BJ (cell line): ENCODE measurements at places on chromosomes 4 and X. TPM values are rescaled to one million over a fixed set of nuclear protein-coding genes. Genes with fewer than 3 reads are reported as not detected.

ADAM29 gene
- not detected in 2 replicates for polyA plus RNA-seq

FAM200B gene
- 19.5 and 29.0 TPM in 2 replicates for polyA plus RNA-seq

FSTL5 gene
- polyA plus RNA-seq = not detected in 2 replicates

NEIL3 gene
- polyA plus RNA-seq = 3.6 and 5.5 TPM in 2 replicates

CCDC149 gene
- polyA plus RNA-seq = 10.2 and 11.1 TPM in 2 replicates

GPR78 gene
- 0.43 and 0.82 TPM in 2 replicates for polyA plus RNA-seq

DRP2 gene
- 0.12 and 0.13 TPM in 2 replicates for polyA plus RNA-seq

MAGEA8 gene
- polyA plus RNA-seq = not detected in 2 replicates
